ENCODE measurements at places on chromosomes 7 and 10.

DNA sequence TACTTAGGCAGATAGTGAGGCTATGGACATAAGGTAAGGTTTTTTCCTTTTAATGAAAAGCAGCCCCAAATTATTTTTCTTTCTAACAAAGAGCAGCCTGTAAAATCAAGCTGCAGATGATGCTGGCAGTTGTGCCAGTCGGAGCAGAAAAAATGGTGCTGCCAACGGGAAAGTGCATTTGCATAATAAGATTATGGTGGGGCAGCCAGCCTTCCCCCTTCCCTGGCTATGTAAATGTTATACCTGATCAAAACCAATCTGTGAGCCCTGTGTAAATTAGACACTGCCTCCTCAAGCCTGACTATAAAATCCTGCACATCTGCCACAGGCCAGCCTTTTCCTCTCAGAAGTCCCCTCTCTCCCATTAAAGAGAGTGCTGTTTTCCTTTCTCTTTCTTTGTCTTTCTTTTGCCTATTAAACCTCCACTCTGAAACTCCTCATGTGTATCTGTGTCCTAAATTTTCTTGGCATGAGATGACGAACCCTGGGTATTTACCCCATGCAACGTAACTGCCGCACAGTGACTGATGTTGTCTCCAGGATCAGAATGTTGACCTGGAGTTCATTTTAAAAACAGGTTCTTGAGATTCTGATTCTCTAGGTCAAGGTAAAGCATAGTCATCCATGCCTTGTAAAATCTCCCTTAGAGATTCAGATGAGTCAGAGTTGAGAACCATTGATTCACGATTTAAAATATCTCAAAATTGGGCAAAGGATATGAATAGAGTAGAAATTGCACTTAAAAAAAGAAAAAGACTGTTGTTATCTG is 167.3 kb upstream of the C1GALT1 start:
- DNase-seq, result no peak

DNA sequence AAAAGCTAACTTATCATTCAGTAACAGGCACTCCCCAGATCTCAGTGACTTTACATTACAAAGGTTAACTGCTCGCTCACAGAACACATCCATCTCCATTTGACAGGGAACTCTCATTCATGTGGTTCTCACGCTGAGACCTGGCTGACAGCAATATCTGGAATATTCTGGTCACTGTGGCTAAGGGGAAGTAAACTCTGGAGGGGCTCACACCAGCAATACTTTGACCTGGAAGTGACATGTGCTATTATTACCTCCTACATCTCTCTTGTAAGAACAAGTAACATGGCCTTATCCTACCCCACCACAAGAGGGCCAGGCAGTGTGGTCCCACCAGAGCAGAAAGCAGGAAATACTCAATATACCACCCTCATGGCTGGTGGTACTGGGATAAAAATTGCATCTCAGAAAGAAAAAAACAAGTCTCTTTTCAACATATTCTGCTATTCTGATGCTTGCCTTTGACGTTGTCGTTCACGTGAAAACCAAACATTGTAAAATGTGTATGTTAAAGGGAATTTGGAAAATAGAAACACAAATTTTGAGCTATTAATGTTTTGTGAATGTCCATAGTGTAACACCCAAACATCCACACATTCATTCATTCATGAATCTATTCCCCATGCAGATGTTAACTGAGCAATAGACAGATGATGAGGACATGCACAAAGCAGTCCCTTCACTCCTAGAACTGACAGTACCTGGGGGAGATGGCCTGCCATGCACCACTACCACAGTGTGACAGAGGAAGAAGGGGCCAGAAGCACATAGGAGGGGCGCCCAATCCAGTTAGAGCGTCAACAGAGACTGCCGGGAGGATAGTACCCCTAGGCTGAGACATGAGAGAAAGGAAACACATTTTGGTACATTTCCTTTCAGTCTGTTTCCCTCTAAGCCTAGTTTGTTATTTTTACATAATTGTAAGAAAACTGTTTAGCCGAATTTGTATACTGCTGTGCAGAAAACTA is 166.0 kb upstream of the SP4 start:
- DNase-seq, result peak; percentile 9

- DNase-seq, result no peak
Observed at GRCh38 chr10:72328045-72328828, 26.5 kb downstream of the DNAJB12 start.

DNA sequence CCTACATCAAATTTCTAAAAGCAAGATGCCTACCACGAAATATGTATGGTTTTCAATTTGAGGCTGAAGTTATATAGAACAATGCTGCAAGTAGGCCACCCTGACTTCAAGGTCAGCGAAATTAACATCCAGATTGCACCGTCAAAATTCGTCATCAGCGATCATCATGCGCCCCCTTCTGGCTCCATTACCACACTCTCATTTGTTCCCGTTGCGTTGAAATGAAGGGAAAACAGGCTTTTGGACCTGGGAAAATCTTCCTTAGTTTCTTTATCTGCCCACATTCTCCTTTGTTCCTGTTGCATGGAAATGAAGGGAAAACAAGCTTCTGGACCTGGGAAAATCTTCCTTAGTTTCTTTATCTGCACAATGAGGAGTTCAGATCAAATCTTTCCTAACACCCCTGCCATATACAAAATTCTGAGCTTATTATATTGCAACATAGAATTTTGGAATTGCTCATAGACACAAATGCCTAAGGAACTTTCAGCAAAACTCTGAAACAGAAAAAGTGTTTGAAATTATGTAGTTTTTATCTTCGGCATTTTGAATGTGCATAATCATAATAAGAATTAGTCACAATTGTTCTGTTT is 98.2 kb upstream of the PRKCQ start:
- peak; percentile 40 for DNase-seq

DNA sequence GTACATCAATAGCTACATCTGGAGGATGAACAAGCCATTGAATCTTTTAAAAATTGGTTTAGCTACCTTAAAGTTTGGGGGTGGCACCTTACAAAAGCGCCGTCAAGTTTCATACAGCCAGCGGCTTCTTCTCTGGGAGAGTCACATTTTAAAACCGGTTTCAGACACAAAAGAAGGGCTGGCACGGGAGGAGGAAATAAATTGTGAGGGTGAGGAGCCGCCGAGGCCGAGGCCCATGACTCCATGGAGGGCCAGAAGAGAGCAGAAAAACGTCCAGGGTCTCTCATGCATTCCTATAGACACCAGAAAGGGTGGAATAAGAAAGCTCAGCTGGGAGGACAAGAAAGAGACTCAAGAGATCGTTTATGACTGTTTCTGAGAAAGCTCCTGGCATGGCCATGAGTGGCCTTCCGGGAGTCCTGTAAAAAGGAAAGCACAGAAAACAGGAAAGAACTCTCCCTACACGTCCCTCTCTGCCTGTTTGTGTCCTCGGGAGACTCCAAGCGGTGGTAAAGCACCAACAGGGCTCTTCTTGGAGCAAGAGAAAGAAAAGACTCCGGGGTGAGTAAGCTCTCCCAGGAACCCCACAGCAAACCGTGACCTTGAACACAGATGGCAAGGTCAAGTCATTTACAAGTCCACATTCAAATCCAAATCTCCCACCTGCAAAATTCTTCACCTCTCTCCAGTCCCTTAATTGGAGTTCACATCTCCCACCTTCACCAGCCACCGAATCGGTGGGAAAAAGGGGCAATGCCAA is 1.8 kb downstream of the FRAT2 start:
- no peak for DNase-seq

DNA sequence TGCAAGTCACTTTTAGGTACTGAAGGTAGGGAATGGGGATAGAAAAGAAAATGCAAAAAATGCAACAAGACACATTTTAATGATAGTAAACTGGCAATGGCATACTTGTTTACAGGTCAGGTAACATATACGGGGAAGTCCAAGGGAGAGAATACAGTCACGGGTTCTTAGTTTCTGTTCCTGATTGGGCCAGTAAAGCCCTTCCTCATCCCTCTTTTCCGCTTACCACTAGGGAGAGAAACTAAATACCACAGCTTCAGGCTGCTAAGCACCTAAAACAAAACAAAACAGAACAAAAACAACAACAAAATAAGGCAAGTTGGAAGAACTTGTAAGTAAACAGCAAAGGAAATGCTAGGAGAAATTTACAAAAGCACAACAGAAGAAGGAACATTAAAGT is 65.2 kb upstream of the OGDHL start:
- DNase-seq, result no peak

DNA sequence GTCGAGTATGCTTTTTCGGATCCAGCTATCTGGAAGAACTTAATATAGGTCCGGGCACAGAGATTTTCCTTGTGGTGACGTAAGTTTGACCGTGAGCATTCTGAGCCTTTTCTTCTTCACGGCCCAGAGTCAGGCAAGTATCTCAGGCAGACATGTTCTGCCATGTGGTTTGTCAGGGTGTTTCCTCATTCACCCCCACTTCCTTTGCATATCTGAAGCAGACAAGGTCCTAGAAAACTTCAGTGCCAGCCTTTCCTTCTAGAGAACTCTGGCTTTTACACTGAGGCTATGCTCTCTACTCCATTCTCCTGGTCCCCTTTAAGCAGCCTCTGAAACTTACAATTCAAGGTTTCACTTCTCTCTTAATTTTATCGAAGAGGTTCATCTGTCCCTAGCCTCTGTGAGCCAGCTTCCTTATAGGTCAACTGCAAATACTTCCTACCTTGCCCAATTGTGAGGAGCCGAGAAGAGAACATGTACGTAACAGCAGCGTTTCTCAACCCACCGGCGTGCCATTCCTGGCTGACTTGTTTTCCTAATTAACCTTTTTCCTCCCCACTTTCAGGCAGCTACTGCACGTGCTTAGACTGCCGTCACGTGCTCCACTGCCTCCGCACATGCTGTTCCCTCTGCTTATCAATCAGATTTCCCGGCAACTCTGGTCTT is 47.3 kb downstream of the CDCA7L start:
- no peak for DNase-seq

DNA sequence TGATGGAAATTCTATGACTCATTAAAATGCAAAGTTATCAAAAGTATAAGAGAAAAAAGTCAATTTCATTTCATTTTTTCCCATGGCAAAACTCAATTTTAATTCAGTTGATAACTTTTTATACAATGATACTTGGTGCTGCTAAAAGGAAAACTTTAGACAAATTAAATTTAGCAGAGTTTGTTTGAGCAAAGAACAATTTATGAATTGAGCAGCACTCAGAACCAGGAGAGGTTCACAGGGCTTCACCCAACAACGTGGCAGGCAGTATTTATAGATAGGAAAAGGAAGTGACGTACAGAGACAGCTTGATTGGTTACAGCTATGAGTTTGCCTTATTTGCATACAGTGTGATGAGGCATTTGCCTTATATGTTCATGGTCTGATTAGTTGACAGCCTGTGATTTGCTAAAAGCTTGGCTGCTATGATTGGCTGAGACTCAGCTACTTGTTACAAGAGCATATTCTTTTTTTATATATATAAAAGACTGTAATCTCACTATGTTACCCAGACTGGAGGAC is 157.2 kb upstream of the CELF2 start:
- DNase-seq, result no peak

DNA sequence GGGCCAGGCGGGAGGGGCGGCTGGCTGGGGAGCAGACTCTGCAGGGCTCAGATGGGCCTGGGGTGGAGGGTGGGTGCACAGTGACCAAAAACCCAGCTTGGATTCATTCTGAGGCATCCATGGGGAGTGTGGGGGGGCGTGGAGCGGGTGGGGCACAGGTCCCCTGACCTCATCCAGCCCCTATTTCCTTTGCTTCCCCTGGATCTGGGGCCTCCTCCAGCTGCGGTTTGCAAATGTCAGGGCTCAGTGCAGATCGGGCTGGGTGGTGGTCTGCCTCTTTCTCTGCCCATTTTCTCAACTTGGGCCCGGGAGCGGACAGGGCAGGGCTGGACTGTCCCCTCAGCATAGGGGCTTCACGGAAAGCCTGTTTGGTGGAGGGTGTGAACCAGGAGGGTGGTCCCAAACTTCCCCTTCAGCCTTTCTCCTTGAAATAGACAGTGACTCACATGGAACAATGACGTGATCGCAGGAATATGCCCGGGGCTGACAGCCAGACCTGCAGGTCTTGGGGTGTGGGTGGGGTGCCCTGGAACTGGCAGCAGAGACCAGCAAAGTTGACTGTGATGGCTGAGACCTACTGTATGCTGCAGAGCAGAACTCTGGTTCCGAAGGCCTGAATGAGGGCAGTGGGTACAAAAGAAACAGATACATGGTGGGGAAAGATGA is 72.9 kb upstream of the PODXL start:
- no peak for DNase-seq

DNA sequence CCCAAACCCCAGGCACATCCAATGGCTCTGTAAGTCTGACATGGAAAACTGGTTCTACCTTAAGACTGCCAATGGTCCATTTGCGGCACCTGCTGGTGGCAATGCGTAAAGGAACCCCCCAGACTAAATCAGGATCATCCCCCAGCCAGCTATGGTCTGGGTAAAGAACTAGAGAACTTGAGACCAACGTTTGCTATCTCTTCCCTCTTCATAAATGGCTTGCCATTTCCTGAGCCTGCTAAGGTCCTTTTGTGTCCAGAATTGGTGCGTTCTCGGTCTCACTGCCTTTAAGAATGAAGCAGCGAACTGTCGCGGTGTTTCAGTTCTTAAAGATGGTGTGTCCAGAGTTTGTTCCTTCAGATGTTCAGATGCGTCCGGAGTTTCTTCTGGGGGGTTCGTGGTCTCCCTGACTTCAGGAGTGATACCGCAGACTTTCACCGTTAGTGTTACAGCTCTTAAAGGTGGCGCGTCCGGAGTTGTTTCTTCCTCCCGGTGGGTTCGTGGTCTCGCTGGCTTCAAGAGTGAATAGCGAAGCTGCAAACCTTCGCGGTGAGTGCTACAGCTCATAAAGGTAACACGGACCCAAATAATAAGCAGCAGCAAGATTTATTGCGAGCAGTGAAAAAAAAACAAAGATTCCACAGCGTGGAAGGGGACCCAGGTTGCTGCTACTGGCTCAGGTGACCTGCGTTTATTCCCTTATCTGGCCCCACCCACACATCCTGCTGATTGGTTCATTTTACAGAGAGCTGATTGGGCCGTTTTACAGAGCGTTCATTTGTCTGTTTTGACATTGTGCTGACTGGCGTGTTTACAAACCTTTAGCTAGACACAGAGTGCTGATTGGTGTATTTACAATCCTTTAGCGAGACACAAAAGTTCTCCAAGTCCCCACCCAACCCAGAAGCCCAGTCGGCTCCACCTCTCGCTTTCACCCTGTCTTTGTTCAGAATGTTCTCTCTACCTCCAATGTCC is 95.4 kb downstream of the ELMO1 start:
- DNase-seq, result no peak

GRCh38 chr10:49165821-49166483 is 22.2 kb downstream of the TMEM273 start:
- DNase-seq, result no peak

Measured in stimulated activated CD8-positive, alpha-beta memory T cell treated with anti-CD3 and anti-CD28 coated beads, Interleukin-7, amount 100 ng/mL, for 24 hours (primary cell).